AG04449 (cell line): ENCODE measurements at places on chromosomes 3 and 15.

DNA sequence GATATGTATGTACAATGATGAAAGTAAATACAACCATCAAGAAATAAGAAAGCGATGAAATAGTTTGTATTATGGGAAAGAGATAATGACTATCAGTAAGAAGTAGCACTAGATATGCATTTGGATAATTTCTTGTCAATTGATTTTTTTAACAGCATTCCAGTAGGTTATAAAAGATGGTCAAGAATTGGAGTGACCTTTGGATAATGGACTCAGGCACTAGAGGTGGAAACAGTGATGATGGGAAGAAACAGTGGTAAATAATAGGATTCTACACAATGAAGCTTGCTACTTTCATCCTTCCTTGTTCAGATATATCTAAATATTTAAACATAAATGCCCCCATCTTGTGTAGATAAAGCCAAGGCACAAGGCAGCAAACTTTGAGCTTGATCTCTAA is 101.4 kb downstream of the GBE1 start:
- no peak for DNase-seq

GRCh38 chr3:40655551-40655950 is 130.8 kb downstream of the ZNF621 start:
- DNase-seq = no peak

- DNase-seq = no peak
Observed at GRCh38 chr3:56725175-56725574, 42.1 kb upstream of the TASOR start.

GRCh38 chr3:108103040-108103751 is 12.4 kb upstream of the CD47 start:
- DNase-seq = no peak

GRCh38 chr3:128965280-128965679 is 28.6 kb downstream of the CFAP92 start:
- no peak for DNase-seq

DNA sequence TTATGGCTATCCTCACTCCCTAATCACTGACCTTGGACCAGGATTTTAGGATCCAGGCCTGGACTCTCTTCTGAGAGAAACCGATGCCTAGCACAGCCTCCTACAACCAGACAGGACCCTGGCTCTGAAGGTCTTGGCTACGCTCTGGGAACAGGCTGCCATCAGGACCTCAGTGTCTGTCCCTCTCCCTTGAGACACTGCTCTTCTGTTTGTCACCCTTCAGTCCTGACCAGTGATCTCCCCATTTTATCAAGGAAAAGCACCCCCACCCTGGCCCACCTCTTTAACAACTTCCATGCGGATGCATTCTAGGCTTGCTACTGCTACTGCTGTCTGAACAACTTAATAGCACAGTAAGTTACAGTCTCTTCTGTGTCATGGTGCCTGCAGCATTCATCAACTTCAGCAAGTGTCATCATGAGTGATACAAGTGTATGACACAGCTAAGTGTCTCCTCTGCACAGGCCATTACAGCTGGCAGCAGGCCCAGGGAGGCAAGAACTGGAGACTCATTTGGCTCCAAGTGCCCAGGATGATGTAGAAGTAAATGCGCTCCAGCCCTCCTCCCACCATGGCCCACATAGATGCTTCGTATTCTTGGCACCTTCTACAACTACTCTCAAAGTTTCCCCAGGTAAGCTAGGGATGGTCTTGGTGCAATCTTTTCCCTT is 302.4 kb downstream of the EPHB1 start:
- no peak for DNase-seq

- no peak for DNase-seq
Observed at GRCh38 chr3:141279077-141279967, 47.7 kb downstream of the PXYLP1 start.

DNA sequence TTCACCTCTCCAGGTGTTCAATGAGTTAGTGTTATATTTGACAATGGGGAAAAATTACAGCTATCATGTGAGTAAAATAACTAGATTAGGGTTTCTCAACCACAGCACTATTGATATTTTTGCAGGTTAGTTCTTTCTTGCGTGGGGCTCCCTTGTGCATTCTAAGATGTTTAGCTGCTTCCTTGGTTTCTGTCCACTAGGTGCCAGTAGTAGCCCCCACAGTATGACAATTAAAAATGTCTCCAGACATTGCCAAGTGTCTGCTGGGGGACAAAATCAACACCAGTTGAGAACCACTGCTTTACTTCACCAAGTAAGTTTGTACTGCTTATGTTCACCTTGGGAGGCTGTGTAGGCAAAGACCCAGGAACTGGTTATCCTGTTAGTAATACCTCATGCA is 618.7 kb downstream of the EDEM1 start:
- DNase-seq = no peak

GRCh38 chr3:149547413-149547812 is 72.9 kb downstream of the TM4SF4 start:
- DNase-seq = no peak

DNA sequence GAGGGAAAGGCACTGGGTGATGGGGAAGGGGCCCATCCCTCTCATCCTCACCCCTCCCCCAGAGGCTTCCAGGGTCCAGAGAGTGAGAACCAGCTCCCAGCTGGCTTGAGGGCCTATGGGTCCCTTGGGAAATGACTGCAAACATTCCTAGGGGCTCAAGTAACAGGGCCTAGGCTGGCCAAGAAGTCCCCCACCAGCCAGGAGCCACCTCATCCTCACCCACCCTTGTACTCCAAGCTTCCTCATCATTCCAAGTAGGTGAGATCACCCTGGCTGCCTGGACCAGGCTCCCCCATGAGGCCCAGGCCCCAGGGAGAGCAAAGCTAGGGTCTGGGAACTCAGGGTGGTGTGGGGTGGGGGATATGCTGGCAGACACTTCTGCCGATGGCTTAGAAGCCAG is 14.8 kb downstream of the LOXL1 start:
- DNase-seq = peak; percentile 97

- no peak for DNase-seq
Observed at GRCh38 chr3:100084100-100084806, 30.0 kb downstream of the FILIP1L start.

DNA sequence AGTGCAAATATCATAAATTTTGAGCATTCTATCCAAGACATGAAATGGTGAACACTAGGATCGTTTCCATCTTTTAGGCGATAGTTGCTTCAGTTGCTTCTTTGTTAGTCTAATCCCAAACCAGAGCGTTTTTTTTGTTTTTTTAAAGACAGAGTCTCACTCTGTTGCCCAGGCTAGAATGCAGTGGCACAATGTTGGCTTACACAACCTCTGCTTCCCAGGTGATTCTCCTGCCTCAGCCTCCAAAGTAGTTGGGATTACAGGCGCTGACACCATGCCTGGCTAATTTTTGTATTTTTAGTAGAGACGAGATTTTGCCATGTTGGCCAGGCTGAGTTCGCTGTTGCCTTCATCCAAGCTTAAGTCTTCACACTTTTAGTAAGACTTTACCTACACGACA is 265.3 kb downstream of the SHQ1 start:
- DNase-seq = no peak

DNA sequence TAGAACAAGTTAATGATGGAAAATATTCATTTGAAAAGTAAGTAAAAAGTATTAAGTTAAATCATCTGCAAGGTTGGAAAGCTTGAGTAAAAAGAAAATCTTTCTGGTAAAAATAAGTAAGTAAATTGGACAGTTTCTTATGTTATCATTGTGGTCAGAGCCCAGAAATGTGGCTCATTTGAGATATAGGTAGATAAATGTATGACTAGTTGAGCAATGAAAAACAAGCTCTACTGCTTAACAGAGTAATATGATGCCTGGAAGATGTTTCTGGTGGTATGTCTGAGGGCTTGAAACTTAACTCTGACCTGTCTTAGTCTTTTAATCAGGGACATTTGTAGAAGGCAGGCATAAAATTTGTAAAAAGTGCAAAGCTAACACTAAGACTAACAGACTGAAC is 444.0 kb downstream of the MFSD1 start:
- no peak for DNase-seq

DNA sequence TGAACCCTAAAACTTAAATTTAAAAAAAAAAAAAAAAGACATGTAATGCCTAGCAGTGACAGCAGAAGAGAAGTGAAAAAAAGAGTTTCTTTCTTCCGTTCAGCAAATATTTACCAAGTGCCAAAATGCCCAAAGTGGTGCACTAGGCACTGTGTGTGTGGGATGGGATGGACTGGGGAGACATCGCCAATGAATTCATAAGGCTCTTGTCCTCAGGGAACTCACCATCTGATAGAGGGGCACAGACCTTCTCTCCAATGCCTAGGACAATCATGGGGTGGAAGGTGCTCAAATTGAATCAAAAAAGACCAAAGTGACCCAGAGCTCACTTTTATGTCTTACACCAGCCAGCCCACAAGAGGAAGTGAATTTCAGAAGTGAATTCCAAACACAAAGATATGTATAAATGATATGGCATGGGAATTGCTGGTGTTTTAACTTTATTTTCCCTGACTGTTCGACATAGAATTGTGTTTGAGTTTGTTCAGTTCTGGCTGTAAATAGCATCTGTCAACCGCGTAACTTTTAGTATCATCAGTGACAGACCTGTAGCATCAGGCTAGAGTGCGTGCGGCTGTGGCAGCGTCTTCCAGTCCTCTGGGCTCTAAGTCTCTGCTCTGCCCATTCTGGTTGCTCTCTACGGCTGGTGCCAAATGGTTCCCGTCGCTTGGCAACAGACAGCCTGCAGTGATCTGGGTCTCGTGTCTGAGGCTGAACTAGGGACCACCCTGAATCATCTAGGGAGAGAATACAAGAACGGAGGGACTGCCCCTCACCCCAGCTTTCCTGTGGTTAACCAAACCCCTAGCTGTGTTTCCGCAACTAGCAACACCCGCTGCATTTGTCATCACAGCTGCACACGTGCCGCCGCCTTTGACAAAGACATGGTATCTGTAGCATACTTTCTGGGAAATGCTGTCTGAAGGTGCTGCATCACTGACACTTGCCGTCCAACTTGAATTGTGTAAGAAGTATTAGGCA is 154.0 kb upstream of the THBS1 start:
- DNase-seq = peak; percentile 54

GRCh38 chr15:96344060-96344705 is 13.7 kb downstream of the NR2F2 start:
- DNase-seq = no peak
